ENCODE measurements at places on chromosomes 2 and 18.

DNA sequence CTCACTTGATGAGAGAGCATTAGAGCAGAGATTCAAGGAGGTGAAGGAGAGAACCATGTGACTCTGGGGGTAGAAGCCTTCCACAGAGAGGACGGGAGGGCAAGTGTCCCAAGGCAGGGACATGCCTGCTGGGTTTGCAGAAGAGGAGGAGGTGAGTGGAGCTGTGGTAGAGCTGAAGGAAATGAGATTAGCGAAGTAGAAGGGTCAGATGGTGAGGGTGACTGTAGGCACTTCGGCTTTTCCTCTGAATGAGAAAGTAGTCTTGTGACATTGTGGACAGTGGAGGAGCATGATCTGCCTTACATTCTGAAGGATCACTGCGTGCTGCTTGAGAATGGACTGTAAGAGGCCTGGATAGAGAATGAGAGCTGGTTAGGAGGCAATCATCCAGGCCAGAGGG lies 126.0 kb downstream of the NXPH2 start:
- no peak for DNase-seq

- no peak for DNase-seq
These were observed 39.0 kb downstream of the CHN1 start for GRCh38 chr2:174965992-174966744.

- DNase-seq = no peak
These were observed 1.9 kb upstream of the SPOPL start for GRCh38 chr2:138499684-138500083.

DNA sequence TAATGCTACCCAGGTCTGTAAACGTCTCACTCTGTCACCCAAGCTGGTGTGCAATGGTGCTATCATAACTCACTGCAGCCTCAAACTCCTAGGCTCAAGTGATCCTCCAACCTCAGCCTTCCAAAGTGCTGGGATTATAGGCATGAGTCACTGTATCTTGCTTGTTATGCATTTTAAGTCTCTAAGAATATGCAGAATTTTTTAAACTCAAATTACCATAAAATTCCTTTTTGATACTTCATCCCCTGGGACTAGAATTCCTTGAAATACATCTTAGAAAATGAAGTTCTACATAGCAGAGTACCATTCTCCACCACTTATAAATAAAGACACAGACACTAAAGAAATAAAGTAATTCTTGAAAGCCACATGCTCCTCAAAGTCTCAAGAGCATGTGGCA lies 30.2 kb upstream of the LRATD1 start:
- DNase-seq = no peak

GRCh38 chr2:20509770-20510490 lies 63.1 kb downstream of the RHOB start:
- DNase-seq = peak; percentile 62

Measured in mesothelial cell of epicardium (in vitro differentiated cells).